ENCODE measurements at places on chromosomes 11 and 22. TPM values are rescaled to one million over a fixed set of nuclear protein-coding genes. Genes with fewer than 3 reads are reported as not detected.
A peak's percentile ranks its signal among the peaks of the same experiment; 100 is the strongest.

DNA sequence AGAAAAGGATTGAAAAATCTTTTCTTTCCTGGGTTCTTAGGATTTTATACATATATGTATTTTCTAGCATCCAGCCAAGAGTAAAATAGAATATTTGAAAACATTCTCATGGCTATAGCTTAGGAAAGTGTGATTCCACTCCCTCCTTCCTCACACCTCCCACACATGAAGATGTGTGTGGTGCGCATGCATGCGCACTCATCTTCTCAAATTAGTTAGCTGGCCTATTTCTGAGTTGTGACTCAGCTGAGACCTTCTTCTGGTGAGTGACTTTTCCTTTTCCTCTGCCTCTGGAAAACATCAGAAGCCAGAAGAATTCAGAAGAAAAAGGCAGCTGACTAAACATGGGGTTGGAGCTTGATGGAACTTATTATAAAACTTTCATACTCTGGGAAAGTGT, 149.8 kb downstream of the OR4C45 start:
- DNase-seq: no peak

Gene TMPRSS4
- 224 TPM for total RNA-seq

- no peak for DNase-seq
Measured at GRCh38 chr22:23781065-23781464, 5.7 kb upstream of the SMARCB1 start.

Gene TPH1
- 1.7 TPM for total RNA-seq

Gene RBX1
- 51.7 TPM for total RNA-seq

DNA sequence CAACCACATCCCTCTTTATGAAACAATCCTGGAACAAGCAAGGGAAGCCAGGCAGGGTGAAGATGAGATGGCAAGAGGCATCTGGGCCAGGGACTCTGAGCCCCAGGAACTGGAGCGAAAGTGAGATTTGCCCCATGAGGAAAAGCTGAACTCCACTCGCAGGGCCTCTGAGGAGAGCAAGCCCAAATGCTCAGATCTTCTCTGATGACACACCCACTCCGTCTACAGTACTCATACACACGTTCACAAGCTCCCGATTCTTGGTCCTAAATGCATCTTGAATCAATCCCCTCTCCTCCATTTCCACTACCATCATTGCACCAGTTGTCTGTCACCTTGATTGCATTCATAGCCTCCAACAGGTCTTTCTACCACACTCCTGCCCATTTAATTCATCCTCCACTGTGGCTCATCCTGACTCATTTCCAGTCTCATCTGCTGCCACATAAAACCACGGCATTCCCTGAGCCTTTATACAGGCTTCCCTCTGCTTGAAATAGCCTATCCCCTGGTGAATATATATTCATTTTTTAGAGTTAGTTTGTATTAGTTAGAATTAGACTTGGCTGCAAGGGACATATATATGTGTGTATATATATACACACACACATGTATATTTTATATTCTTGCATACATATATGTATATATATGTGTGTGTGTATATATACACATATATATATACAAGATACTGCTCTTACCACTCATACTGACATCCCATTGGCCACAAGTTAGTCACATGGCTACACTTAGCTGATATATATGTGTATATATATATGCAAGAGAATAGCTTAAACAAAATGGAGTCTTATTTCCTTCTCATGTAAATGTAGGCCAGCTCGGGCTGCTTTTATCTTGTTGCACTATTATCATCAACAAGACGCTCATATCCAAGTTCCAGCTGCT, 1.4 kb upstream of the APOA5 start:
- no peak for DNase-seq

Gene MMP7
- total RNA-seq: 226 TPM

DNA sequence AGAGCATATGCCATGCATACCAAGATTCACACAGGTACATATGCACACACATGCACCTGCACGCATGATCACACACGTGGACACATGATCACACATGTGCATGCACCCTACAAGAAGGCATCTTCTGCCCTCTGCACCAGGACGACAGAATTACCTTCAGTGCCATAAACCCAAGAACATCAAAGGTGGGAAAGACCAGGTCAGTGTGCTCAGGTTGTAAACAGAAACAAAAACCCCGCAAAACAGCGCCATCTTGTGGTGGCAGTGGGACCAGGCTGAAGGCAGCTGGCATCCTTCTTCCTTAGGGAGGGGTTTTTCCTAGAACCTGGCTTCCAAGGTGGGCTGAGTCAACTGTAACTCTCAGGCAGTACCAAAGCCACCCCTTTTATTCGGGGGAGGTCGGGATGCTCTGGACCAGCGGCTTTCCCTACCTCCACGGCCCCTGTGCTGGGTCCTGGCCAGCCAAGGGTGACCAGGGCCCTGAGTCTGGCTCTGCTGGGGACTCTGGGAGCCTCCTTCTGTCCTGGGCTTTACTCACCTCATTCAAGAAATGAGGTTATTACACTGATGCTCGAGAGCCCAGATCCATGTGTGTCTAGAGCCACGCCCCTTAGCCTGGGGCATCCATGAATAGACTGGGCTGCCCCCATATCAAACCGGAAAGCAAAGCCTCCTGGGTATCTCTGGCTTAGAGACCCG, 69.4 kb upstream of the FGF3 start:
- peak; percentile 65 for DNase-seq

- peak; percentile 83 for DNase-seq
Measured at GRCh38 chr11:95068549-95068948, 1.8 kb downstream of the SRSF8 start.

DNA sequence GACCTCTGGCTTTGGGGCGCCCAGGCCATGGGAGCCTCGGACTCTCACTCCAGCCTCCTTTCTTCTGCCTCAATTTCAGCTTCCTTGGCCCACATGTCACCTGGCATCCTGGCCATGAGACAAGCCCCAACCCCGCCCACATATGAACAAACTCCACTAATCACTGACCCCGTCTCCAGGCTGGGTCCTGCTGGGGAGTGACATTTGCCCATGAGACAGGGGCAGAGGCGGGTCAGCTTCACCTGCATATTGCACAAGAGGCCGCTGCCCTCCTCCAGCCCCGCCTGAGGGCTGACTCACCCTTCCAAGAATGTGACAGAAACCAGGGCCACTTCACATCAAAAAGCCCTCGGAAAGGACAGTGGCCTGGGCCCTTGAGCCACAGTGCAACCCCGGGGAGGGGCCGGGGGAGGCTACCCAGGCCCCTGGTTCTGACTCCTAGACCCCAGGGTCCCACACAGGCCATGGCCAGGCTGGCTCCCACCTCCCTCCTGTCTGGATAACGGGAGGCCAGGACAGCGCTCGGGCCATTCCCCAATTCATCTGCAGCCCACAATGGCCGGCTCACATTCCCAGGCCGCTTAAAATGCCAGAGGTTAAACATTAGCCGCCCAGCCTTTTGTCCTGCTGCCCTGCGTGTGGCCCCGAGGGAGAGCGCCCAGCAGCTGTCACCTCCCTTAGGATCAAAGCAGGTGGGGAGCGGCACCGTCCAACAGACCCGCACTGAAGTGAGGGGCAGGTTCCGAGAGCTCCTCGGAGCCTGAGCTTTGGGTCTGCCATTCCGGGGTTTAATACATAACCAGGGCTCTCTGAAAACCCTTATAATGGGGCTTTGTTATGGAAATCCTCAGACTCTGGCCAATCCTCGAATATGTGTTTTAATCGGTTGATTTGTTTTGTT, 42.3 kb downstream of the TRMU start:
- DNase-seq: peak; percentile 75

Gene HTR3A
- total RNA-seq: not detected

Data from ureter (tissue), 1 donor.